ENCODE measurements at places on chromosomes 6 and 20.
A peak's percentile ranks its signal among the peaks of the same experiment; 100 is the strongest.

GRCh38 chr20:33477386-33478234 is 12.3 kb upstream of the CBFA2T2 start:
- DNase-seq: no peak

DNA sequence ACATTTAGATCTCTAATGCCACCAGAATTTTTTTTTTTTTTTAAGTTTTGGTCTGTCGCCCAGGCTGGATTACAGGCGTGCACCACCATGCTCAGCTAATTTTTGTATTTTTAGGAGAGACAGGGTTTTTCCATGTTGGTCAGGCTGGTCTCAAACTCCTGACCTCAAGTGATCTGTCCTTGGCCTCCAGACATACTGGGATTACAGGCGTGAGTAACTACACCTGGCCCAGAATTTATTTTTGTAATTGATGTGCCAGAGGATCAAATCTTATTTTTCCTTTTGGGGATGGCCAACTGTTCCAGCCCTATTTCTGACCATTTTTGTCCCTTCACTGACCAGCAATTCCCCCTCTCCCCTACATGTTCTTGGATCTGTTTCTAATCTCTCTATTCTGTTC is 18.0 kb upstream of the MYMX start:
- no peak for DNase-seq

DNA sequence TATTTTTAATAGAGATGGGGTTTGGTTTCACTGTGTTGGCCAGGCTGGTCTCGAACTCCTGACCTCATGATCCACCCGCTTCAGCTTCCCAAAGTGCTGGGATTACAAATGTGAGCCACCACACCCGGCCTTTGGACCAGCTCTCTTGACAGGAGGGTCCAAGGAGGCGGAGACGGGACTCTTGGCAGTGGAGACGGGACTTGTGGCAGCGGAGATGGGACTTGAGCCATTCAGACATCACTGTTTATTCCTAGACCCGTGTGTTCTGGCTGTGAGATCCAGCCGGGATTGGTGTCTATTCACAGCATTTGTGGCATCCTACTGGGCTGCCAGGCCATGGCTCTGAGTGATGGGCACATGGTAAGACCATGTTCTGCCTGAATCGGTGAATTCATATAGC is 25.6 kb downstream of the PRPF6 start:
- DNase-seq: no peak

GRCh38 chr20:61584851-61585250 is 332.8 kb downstream of the CDH4 start:
- no peak for DNase-seq

DNA sequence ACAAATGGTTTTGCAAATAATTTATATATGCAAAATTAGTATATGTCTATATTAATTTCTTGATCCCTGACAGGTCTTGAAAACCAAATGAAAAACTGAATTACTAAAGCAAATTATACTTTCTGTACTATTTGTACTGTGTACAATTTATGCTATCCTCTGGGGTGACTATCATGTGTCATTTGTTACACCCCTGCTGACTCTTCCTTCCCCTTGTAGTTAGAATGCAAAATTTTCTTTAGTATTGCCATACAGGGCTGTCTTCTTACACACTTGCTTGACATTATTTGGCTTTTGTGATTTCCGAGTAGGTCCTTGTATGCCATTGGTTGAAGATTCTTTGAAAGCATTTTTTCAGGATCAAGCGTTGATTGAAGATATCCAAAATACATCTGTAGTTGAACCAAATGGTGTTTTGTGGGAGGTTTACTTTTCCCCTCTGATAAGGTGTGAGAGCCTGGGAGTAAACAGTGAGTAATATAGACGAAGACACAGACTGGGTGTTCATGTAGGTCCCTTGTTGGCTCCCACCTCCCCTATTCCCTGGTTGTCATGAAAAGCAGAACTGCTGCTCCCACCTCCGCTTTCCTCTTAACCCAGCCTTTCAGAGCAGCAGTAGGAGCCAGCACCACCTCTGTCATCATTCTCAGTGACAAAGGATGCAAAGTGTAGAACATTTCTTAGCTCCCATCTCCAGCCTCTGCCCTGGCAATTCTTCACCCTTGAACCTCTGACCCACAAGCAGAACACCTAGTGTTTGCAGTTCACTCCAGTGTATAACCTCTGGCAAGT is 29.0 kb downstream of the NCOA7 start:
- DNase-seq: no peak

DNA sequence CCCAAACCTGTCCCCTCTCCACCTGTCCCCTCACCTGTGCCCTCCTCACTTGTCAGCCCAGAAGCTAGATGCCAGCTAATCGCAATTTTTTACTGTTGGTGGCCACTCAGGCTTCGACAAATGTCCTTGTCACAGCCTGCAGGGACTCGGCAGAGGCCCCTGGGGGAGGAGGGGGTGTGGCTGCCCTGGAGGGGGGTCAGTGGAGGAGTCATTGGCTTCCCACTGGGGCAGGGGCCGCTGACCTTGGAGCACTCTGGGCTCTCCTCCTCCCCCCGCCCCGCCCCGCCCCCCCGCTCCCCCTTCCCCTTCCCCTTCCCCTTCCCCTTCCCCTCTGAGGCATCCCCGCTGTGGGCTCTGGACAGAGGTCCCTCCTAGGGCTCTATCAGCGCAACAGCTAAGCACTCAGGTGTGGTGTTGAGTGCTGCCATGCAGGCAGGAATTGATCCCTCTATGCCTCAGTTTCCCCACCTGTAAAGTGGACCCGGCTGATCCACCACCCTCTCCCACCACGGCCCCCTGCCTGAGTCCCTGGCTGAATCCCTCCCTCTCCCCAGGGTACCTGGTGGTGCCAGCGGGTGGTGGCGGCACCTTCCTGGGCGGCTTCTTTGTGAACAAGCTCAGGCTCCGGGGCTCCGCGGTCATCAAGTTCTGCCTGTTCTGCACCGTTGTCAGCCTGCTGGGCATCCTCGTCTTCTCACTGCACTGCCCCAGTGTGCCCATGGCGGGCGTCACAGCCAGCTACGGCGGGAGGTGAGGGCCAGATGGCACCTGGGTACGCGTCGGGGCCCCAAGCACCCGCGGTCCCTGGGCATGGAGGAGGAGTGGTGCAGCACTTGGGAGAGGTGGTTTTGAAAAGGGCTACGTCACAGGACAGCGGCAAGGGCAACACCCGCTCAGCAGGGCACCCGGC is 23.8 kb downstream of the SLCO4A1 start:
- DNase-seq: no peak

DNA sequence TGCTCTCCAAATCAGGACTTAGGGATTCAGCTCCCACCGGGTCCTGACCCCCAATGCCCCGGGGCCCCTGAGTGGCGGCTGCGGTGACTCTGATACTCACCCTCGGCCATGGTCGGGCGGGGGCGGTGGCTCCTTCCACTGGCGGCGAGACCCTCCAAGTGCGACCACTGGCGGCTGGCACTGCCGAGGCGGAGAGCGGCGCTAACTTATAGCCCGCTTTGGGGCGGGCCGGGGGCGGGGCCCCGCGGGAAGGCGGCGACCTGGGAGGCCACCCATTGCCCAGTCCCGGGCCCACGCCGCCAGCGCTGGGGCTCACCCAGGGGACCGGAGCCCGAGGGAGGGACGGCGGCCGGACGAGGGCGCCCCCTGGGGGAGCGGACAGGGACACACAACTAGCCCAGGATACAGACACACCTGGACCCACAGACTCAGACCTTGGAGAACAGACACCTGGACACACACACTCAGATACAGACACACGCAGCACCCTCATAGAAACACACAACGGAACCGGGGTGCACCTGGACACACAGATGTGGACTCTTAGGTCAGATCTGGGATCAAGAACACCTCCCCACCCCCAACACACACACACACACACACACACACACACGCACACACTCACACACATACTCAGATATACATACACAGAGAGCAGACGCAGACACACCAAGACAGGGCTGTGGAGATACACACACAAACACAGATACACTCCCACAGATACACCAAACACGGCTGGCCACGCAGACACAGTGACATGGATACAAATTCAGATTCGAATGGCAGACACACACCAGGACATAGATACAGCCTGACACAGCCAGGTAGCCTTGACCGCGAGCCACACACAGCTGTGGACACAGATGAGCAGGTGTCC is at the start of gene TGM2:
Gene TGM2 (minus strand): TSS at position 182 of the 877 bp plus-strand sequence. CDS start 72 bp downstream, at position 110.
- no peak for DNase-seq

- no peak for DNase-seq
Observed at GRCh38 chr6:141103246-141103645, 1029.5 kb upstream of the GJE1 start.

DNA sequence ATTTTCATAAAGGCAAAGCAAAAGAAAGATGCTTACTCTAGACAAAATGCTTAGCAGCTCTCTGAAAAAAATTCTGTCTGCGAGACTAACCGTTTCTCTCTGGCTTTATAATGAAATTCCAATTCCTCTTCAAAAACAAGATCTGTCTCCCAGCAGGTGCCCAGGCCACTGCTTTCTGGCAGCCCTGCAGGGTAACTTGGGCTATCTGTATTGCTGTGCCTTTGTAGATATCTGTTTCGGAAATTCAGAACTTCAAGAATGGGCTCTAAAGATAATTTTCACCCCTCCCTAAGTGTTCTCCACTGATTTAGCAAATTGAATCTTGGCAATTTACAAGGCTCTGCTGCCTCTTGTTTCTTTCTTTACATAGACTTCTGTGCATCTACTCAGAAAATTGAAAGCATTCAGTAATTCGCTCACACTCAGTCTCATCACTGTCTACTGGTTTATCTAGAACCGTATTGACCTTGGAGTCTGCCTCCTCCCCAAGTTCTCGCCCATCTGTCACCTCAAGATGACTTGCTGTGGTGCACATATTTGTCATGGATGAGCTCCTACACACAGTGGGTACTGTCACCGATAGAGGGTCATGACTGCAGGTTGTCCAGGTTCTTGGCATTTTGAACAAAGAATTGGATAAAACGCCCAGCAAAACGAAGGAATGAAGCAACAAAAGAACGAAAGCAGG is 26.4 kb upstream of the FABP7 start:
- no peak for DNase-seq

- DNase-seq: no peak
Observed at GRCh38 chr6:33725222-33725621, 13.7 kb upstream of the UQCC2 start.

- no peak for DNase-seq
Observed at GRCh38 chr6:147561726-147562125, 53.2 kb downstream of the SAMD5 start.

DNA sequence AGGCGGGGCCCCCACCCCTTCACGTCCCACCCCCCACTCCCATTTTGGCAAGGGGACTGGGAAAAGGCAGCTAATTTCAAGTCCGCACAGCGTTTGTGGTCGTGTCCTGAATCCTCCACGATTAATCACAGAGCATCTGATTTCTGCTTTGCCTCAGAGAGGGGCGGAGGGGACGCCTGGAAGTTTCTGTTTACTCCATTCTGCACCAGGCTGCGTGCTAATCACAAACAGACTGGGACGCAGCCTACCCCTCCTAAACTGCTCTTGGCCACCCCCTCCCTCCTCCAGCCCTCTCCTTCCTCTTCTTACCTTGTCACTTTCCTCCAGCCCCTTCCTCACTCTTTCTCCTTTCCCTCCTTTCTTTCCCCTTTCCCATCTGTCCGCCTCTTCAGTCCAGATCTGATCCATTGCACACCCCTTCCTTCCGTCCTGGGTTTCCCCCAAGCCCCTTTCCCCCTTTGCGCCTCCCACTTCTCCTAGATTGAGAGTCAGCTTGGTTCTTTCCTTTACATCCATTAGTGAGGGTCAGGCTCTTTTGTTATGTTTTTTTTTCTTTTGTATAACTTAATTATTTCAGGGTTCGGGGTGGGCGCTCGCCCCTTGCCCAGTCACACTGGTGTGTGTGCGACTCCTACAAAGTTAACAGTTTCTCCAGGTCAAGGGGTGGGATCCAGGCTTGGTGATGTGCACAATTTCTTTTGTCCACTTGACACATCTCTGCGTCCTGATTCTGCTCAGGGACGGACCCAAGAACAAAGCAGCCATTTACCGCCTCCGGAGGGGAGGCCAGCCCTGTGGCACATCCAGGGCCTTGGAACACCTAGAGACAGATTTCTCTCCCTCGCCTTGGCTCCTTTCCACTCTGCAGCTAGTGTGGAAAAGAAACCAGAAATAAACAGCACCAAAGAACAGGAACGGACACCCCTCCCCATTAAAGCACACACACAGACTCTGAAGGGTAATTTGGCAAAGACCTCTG is 520 bp upstream of the RIPOR3 start:
- DNase-seq: no peak

DNA sequence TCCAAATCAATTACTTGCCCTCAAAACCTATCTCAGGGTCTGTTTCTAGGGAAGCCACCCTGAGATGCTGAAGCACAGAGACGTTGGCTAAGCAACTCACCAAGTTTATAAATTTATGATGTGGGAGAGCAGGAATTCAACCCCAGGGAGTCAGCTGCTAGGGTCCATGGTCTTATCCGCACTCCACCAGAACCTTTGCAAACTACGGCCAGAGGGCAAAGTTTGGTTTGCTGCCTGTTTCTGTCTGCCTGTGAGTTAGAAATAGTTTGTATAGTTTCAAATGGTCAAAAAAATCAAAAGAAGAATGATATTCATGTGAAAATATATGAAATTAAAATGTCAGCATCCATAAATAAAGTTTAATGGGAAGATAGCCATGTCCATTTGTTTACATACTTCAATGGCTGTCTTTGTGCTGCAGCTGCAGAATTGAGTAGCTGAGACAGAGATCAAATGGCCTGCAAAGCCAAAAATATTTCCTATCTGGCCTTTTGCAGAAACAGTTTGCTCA is 83.7 kb upstream of the ZFP64 start:
- no peak for DNase-seq

DNA sequence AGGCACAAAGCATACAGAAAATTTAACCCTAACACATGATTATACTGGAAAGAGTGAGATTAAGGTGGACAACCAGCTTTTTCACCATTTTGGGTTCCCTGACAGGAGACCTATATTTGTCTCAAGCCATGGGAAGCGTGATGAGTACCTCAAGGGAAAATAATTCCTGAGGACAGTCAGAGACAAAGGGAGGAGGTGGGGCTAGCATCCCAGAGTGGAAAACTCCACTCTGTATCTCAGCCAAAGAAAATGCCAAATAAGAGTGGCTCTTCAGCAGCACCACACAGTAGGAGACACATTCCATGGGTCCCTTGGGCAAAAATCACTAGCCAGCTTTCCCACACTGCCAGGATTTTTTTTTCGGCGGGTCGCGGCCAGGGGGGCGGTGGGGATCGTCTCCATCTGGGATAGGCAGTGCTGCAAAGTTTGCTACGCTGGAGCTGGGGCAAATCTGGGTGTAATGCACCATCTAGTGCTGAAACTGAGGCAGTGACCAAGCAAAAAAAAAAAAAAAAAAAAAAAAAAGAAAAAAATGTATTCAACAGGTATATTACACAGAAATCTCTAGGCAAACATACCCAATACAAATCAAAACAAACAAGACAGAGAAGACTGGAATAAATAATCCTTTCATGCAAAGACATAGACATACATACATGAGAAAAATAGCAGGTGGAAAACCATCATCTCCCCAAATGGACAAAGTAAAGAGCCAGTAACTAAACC is 77.3 kb upstream of the SLC35F1 start:
- DNase-seq: peak; percentile 11
